NCI-H2227 treated with DMSO at 0.1 percent for 48 hours (cell line): ENCODE measurements at places on chromosomes 3 and 15.
A peak's percentile ranks its signal among the peaks of the same experiment; 100 is the strongest.

DNA sequence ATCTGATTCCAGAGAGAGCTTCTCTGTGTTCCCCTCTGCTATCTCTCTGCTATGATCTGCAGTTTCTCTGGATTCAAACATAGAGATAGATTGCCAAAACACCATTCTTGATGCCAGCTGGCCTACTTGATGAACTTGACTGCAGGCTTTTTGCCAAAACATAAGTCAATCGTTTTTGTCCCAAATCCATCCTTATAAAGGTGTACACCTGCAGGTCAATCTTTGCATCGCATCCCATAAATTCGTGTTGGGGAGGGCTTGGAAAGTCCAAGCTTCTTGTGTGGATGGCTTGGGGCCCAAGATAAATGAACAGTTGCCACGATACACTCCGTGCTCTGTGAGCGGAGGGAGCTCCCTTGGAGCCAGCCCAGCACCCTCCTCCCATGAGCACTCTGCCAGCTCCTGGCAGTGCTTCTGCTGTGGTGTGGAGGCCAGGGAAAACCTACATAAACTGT, 2.7 kb downstream of the CERS3 start:
- no peak for DNase-seq

- no peak for DNase-seq
These were observed 26.0 kb upstream of the TRIM71 start for GRCh38 chr3:32791833-32792232.

DNA sequence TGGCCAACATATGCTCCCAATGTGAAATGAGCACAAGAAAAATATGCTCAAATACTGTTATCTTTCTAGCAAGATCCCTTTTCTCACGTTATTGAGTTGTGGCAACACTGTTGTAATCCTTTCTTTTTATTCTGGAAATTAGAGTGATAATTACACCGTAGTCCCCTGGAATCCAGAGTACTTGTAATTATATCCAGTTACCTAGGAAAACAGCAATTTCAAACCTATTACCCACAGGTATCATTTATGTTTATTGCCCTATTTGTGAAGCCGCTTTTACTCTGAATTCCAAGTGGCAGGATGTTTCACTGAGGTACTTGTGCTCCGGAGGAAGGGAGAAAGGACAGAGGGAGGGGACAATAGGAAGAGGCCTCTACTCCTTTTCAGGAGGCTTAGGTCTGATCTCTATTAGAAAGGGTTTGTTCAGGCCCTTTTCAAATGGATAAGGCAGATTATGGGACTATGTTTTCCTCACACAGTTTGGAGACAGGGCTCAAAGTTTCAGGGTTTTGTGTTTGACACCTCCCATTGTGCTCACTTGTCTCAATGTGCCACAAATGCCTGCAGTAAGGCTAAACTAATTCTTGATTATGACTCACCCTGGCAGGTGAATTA, 646.6 kb downstream of the TUSC7 start:
- peak; percentile 38 for DNase-seq

GRCh38 chr15:80367661-80368060, 36.5 kb upstream of the ARNT2 start:
- DNase-seq, result no peak

GRCh38 chr15:86744198-86744780, 664.6 kb downstream of the AGBL1 start:
- no peak for DNase-seq

DNA sequence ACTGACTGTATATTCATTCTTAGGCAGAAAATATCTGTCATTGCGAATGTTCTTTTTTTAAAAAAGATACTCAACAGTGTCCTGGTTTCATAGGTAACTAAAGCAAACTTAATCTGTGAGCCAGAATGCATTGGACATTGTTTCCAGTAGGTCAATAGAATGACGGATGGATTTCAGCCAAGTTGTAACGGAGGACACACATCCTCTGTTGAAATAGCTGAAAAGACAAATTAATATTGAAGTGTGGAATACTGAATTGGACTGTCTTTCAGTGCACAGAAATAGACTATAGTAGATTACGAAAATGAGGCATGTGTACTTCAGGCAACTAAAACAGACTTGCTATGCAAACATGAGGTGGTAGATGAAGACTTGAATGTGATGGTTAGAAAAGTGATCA, 461.6 kb downstream of the WDR72 start:
- DNase-seq, result no peak

DNA sequence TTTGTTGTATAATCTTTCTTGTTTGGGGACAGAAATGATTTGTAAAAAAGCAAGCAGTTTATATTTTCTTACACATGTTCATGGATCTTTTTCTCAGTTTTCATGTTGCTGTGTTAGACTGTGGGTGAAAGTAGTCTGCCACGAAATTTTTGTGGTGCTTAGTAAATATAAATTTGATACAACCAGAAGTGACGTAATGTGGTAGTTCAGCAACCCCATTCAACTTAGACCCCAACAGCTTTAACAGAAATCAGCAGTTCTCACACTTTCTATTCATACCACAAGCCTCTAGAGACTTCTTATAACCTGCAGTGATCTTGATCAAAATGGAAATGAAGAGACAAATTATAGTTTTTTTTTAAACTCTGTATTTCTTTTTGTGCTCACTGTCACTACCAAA, 120.2 kb upstream of the IGSF10 start:
- peak; percentile 17 for DNase-seq

DNA sequence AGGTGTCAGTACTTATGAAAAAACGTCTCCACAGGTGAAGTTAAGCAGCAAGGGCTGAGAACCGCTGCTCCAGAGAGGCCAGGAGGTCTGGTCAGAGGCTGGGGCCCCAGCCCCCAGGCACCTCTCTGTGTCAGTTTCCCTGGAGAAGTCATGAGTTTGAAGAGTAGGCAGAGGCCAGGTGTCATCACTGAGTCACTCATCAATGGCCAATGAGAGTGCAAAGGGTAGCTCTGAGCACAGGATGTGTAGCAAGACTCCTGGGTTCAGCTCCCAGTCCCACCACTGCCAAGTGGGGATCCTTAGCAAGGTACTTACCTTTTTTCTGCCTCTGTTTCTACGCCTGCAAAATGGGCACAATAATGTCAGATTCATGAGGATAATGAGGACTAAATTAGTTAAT, 47.9 kb downstream of the CORO2B start:
- no peak for DNase-seq
